ENCODE measurements at places on chromosomes 2 and 18.
A peak's percentile ranks its signal among the peaks of the same experiment; 100 is the strongest.

GRCh38 chr18:78768656-78769501 lies 210.7 kb upstream of the SALL3 start:
- DNase-seq: no peak

- DNase-seq: no peak
Measured at GRCh38 chr2:109468893-109469292, 144.9 kb downstream of the SEPTIN10 start.

- no peak for DNase-seq
Measured at GRCh38 chr2:168185583-168186274, 61.7 kb downstream of the STK39 start.

- DNase-seq: no peak
Measured at GRCh38 chr2:224901121-224901676, 141.1 kb downstream of the DOCK10 start.

- DNase-seq: no peak
Measured at GRCh38 chr2:119192893-119193292, 30.7 kb upstream of the STEAP3 start.

DNA sequence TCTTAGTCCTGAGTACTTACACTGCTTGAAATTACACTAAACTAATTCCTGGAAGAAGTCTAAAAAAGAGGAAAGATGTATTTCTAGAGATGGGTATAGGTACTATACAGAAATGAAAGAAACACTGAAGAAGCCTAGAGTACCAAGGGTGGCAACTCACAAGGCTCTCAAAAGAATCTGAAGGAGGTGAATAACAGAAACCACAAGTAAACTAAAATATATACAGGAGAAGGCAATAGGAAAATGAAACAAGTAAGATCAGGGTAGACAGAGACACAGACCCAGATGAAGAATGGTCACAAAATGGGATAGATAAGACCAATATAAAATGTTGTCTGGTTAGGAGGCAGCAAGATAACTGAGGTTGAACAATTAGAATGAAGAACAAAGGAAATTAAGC lies 59.9 kb downstream of the USP37 start:
- no peak for DNase-seq

- no peak for DNase-seq
Measured at GRCh38 chr2:17296686-17297085, 221.6 kb downstream of the RAD51AP2 start.

GRCh38 chr18:65287652-65288051 lies 463.2 kb upstream of the CDH7 start:
- no peak for DNase-seq

DNA sequence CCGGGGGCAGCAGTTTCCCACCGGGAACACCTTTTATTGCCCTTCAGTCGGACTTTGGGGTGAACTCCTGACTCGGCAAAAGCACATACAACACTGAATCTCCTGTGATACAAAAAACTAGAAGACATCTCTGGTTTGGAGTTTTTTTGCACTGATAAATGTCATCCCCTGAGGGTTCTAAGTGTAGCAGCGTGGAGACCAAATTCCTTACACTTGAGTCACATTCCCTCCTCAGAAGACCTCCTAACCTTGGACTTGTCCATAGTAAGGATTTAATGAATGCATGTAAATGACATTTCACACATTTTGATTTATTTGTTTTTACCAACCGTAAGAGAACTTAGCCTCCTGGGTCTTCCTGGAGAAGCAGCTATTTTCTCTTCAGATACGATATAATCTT lies 54.0 kb upstream of the GPR45 start:
- no peak for DNase-seq

- DNase-seq: no peak
Measured at GRCh38 chr18:69358212-69358895, 42.3 kb upstream of the DOK6 start.

- DNase-seq: no peak
Measured at GRCh38 chr18:53224128-53224778, 884.3 kb downstream of the DCC start.

DNA sequence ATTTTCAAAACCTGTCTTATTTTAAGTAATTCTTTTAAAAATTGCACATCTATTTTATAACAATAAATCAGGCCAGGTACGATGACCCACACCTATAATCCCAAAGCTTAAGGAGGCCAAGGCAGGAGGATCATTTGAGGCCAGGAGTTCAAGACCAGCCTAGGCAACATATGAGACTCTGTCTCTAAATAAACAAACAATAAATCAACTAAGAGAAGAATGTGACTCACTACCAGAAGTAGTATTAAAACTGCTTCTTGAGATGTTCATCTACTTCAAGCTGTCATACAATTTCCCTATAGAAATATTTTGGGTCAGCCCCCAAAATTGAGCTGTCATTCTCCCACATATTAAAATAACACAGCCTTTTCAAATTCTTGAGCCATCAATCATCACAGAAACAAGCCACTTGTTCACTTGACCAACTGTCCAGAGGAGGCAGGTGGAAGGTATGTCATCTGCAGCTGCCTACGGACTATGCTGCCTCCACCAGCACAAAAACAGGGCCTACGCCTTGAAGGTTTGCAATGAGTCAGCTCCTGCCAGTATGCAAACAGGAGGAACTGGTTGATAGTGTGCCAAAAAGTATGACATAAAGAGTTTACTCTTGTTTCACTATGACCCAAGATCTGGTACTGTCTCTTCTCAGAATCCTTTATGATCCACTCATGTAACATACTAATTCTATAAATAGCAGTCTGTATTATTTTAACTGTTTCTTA lies 33.6 kb downstream of the KIDINS220 start:
- peak; percentile 7 for DNase-seq

Measured in stimulated activated CD8-positive, alpha-beta memory T cell treated with anti-CD3 and anti-CD28 coated beads, Interleukin-4, amount 100 ng/mL, for 24 hours (primary cell).